Nephron progenitor cell (in vitro differentiated cells): ENCODE measurements at places on chromosomes 4 and X.
A peak's percentile ranks its signal among the peaks of the same experiment; 100 is the strongest.

DNA sequence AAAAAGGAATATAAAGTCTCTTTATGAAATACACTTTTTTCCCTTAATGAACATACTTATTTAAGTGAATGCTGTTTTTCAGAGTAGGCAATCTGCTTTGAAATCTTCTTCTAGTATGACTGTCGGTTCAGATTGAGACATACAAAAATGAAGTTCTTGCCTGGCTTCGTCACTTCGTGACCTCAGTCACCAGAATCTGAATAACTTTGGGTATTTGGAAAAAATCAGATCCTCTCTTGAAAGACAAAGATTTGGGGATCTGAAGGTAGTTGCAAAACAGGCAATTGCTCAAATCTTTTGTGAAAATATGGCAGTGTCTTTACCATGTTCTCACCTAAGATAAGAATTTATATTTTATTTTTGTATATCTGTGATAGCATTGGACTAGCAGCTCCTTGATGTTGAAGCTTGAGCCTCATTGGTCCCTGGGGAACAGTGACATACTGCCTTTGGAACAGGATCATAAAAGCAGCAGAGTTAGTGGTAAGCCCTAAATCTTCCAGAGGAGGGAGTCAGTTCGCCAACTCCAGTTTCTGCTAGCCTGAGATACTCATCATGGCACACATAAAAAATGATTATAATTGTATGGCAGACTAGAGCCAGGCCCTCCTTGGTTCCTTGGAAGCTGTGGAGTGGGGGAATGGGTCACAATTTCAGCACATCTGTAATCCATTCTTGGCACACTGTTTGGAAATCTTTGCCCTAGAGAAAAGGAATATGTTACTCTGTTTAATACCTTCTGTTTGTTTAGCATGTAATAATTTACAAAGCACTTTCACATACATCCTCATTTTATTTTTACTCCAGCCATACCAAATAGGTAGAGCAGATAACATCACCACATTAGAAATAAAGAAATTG is 5.0 kb downstream of the ARFIP1 start:
- DNase-seq, result peak; percentile 49

DNA sequence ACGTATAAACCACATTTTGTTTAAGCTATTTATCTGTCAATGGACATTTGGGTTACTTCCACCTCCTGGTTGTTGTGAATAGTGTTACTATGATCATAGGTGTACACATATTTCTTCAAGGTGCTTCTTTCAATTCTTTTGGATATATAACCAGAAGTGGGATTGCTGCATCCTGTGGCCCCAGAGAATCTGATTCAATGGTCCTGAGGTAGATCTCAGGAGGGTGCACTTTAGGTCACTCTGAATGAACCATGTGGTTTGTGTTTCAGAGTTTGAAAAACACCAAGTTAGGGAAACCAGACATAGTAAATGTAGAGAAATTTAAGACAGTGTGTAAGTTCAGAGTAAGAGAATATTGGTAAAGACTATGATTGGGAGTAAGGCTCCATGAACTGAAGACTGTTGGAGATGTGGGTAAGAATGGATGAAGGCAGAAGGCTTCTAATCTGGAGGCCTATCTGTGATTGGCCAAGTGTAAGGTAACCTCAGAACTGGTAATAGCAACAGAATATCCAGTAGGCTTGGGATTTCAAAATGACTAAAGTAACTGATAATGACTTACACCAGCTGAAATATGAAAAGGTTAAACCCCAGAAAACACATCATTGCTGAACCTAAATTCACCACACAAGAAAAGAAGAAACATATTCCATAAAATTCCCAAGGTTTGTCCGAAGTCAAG is 236.9 kb downstream of the CAMK2D start:
- DNase-seq, result no peak

DNA sequence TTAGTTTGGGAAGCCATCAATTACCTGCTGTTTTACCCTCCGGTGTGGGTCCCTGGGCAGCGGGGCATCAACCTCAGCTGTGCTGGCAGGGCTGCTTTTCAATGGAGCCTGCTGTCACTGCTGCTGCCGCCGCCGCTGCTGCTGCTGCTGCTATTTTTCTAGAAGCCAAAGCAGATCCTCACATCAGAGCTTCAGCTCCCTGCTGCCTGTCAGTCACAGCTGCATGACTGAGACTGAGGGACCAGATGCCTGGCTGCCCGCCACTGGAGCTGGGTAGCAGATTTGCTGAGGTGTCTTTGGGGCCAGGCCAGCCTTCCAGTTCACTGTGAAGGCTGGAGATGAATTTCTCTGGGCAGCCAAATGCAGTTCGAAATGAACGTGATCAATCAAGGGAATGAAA is 200.3 kb upstream of the NHS start:
- no peak for DNase-seq

DNA sequence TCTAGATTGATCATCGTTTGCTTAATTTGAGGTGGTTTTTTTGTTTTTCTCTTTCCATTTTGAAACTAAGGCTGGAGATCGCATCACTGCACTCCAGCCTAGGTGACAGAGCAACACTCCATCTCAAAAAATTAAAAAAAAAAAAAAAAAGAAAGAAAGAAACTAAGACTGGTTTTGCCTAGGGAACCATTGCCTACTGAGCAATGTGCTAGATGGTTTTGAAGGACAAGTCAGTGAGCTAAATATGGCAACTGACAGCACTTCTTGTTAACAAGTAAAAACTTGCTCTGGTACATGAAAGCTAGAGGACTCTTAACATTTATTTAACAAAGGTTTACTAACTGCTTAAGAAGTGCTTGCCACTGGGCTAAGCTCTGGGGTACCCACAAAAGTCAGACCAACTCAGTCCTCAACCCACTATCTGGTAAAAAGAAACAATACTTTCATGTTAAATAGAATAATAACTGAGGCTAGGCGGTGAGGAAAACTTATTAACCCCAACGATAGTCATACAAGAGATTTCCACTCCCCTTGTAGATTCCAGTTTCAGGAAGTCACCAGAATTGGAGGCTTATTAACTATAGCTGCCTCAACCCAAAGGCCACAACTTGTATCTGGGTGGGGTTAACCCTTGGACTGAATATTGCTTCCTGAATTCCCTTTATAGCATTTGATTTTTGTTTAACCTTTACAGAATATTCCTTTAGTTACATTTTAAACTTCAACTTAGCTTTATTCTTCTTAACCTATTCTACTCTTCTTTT is 111.6 kb downstream of the FRYL start:
- no peak for DNase-seq

DNA sequence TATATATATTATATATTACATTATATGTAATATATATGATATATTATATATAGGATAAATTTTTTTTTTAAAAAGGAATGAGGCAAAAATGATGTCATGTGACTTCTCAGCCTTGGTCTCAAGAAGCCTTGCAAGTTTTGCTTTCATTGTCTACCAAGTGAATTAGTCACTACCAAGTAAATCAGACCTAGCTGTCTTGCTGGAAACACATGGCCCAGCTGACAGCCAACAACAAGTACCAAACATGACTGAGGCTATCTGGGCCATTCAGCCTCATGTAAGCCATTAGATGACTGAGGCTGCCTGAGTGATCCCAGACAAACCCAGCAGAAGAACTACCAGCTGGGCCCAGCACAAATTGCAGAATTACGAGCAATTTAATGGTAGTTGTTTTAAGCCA is 44.9 kb downstream of the HAND2 start:
- DNase-seq, result no peak

DNA sequence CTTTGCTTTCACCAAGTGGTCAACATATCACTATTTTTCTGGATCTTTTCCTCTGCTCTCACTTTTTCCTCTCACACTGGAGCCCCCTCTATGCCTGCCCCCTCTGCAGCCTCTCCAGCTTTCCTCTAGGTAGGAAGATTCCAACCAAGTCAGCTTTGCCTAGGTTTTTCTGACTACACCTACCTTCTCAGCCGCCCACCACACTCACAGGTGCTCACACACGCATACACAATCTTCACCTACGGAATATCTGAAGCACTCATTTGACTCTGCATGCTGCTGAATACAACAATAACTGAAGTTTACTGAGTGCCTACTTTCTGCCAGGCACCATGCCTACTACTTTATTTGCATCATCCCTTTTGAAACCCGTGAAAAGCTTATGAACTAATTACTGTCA is 328.0 kb downstream of the PPP3CA start:
- DNase-seq, result no peak

- DNase-seq, result no peak
These were observed 1.4 kb upstream of the FTSJ1 start for GRCh38 chrX:48474581-48474980.

DNA sequence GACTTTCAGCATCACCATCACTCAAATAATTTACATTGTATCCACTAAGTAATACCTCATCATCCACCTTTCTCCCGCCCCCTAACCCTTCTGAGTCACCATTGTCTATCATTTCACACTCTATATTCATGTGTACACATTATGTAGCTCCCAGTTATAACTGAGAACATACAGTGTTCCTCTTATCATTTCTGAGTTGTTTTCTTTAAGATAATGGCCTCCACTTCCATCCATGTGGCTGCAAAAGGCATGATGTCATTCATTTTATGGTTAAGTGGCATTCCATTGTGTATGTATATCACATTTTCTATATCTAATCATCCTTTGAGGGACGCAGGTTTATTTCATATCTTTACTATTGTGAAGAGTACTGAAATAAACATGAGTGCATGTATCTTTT is 14.6 kb upstream of the NDST4 start:
- no peak for DNase-seq

- peak; percentile 51 for DNase-seq
These were observed 8.3 kb upstream of the HAND2 start for GRCh38 chr4:173538148-173538908.

GRCh38 chrX:135194684-135195083 is 23.5 kb upstream of the CT55 start:
- DNase-seq, result no peak

GRCh38 chrX:96591421-96591820 is 93.2 kb upstream of the DIAPH2 start:
- no peak for DNase-seq

DNA sequence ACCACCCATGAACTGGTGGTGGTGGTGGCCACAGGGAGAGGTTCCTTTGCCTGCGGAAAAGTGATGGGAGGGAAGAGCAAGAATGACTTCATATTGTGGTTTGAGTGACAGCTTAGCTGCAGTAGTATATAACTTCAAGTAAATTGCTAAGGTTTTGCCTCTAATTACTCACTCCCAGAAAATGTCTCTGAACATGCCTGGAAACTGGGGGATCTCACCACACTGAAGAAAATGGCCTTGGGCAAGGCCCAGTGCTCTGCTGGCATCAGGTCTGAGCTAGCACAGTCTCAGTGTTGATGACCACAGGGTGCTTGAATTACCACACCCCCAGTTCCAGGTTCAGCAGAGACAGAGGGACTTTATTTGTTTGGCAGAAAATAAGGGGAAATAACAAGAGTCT is 2085.4 kb downstream of the ARAP2 start:
- DNase-seq, result no peak

- no peak for DNase-seq
These were observed 35.2 kb downstream of the NYX start for GRCh38 chrX:41482154-41482850.

GRCh38 chr4:79266136-79266535 is 59.7 kb downstream of the NAA11 start:
- DNase-seq, result no peak

DNA sequence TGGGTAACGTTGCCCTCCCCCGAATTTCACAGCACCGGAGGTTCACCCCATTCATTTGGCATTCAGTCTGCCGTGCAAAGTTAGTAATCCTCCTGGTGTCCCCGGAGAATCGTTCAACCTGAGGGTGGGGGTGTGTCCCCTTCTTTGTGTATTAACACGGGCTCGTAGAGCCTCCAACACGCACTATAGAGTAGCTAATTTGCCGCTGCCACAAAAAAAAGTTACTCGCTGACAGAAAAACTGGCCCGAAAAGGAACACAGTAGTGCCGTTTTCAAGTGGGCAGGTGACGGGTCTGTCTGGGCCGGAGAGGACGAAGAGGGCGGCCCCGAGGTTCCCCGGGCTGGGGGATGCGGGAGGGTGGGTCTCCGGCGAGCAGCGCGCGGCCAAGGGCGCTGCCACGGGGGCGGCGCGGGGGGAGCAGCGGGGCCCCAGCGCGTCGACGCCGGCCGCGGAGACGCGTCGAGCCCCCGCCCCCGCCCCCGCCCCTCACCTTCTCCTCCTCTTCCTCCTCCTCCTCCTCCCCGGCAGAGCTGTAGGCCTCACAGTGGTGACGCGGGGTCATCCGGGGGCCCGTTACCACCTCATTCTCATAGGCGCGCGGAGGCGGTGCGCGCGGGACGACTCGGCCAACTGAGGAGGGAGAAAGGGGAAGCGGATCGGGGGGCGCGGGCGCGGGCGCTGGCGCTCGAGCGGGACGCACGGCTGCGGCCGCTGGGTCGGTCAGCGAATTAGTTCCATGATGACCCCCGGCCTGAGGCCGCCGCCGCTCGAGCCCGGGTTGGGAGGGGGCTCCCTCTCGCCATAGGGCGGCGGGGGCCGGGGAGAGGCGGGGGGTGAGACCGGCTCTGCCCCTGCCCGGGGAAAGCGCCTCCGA is 571 bp downstream of the CCNI start:
- DNase-seq, result peak; percentile 75

GRCh38 chr4:184953421-184953945 is 64.8 kb upstream of the HELT start:
- DNase-seq, result no peak

DNA sequence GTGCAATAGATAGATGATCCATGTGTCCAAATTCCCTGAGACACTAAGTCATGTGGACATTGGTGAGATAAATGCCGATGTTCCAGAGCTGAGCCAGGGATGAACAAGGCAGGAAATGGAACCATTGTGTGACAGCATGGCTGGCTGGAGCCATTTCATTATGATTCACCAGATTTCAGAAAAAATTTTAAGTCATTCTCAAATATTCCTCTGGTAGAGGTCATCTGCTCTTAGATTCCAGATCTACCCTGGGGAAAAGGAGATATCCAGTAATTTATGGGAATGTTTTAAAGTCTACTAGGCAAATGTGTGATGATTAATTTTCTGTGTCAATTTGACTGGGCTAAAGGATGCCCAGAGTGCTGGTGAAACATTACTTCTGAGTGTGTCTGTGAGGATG is 287.3 kb downstream of the STK32B start:
- DNase-seq, result no peak
